ENCODE measurements at places on chromosomes 12 and 14.
A peak's percentile ranks its signal among the peaks of the same experiment; 100 is the strongest.

DNA sequence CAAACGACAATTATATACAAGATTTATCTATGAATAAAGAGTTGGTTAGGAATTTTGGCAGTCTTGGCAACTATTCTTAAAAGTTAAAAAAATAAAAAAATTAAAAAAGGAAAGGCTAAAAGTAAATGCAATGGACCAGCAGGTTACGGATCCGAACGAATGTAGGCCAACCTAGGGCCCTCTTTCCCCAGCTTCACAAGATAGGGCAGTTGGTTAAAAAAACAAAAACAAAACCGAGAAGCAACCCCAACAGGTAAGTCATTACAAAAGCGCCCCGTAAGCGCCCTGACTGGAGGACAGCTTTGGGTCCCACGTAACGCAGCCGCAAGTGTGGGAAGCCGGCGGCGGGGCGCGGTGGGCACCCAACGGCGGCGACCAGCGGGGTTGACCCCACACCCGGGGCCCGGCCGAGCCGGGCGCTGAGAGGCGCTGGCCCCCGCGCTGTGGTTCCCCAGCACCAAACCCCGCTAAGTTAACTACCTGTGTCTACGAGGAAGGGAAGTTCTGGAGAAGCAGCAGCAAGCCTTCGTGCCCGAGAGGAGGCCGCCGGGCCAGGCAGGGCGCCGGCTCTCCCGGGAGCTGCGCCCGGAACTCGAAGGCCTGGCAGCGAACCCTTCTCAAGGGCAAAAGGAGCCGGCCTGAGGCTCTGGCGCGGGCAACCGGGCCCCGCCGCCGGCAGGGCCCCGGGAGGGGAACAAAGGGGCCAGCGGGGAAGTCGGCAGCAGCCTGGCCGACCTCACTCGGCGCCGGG lies 882 bp downstream of the HECTD1 start:
- DNase-seq = peak; percentile 34

- no peak for DNase-seq
These were observed 33.8 kb downstream of the TOGARAM1 start for GRCh38 chr14:44995770-44996294.

GRCh38 chr14:65485516-65485915 lies 73.0 kb downstream of the FUT8 start:
- no peak for DNase-seq

GRCh38 chr12:62799766-62800406 lies 135.1 kb downstream of the PPM1H start:
- DNase-seq = no peak

GRCh38 chr12:15209782-15210181 lies 11.4 kb downstream of the RERG start:
- no peak for DNase-seq

- DNase-seq = no peak
These were observed 308.2 kb downstream of the ATP23 start for GRCh38 chr12:58249610-58250009.

DNA sequence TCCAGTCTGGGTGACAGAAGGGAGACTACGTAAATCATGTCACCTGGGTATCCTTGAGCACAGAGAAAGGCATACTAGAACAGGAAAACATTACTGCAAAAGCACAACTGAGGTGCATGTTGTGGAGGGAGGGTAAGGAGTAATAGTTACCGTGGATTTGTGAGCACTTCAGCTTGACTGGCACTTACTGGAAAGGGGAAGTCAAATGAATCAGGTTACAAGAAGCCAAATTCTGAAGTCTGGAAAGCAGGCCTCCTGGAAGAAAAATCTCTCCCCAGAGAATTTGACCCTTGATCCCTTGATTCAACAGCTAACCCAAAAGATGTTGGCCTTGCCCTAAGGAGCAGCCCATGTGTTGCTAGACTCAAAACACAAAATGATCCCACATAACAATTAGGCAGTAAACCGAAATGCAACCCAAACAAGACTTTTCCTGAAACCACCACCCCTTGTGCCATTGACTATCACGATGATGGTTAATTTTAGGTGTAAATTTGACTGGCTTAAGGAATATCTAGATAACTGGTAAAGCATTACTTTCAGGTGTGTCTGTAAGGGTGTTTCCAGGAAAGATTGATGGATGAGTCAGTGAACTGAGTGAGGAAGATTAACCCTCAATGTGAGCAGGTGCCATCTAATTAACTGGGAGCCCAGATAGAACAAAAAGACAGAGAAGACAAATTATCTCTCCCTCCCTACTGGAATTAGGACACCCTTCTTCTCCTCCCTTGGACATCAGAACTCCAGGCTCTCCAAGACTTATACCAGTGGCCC lies 108.8 kb downstream of the SLC25A21 start:
- no peak for DNase-seq

DNA sequence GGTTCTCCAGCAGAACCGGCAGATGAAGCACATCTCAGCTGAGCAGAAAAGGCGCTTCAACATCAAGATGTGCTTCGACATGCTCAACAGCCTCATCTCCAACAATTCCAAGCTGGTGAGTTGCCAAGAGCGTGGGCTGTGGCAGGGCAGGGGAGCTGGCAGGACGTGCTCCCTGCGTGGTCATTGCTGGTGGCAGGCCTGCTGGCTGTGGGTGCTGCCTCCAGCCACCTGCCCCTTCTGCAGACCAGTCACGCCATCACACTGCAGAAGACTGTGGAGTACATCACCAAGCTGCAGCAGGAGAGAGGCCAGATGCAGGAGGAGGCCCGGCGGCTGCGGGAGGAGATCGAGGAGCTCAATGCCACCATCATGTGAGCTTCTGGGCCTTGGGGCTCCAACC lies 35.8 kb downstream of the IL31 start:
- no peak for DNase-seq

- no peak for DNase-seq
These were observed 390.0 kb upstream of the NOVA1 start for GRCh38 chr14:26987744-26988363.

DNA sequence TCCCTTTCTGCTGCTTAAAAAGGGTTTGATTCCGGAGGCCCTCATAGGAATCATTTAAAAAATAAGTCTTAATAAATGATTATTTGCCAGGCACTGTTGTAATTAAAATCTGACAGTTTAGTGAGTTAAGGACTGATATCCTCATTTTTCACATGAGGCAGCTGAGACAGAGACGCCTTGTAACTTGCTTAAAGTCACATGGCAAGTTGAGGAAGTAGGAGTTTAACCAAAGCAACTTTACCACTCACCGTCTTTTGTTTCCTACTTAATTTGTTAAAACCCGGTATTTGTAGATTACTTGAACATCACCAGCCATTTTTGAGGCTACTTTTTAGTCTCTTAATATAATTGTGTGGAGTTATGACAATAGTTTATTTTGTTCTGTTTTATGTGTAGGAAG lies 2.4 kb downstream of the TIGAR start:
- no peak for DNase-seq

DNA sequence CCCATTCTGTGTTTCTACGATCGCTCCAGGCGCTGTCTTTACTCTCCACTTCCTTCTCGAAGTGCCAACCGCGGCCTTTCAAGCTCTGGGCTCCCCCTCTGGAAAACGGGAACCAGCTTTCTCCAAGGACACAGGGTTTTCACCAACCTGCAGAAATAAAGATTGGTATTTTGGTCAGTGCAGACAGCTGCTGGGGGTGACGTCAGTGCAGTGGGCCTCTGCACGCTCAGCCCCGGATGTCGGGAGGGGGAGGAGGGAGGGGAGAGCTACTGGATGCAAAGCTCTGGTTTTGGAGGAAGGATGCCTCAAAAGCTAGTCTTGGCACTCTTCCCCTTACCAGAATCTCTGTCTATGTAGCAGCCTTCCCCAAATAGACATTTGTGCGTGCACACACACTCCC lies 19.9 kb downstream of the HRK start:
- DNase-seq = no peak

DNA sequence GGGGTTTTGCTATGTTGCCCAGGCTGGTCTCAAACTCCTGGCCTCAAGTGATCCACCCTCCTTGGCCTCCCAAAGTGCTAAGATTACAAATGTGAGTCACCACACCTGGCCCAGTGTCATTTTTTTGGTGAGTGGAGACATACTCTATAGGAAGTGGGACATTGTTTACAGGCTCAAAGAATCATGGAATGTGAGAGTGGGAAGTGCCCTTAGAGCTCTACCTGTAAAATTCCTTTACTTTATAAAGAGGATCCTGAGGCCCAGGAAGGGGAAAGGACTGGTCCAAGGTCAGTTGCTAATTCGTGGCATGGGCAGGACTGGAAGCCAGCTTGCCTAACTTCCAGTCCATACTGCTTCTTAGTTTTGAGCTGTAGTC lies 8.7 kb upstream of the ADCK1 start:
- no peak for DNase-seq

GRCh38 chr12:32272465-32272864 lies 126.9 kb upstream of the FGD4 start:
- no peak for DNase-seq

DNA sequence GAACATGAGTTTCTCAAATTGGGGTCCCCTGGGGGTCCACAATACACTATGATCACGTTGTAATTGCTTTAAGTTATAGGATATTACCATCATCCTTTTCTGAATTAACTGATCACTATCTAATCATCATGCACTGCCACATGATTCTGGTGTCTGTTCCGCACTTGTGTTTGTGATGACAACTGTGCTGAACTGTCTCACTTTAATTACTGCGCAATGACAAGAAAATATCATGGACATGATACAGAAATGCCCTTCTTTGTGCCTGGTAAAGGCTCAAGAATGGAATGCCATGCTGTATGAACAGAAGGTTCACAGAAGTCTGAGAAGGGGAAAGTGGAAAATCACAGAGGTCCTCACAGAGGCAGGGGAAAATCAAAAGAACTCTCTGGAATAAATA lies 65.8 kb upstream of the NOS1 start:
- no peak for DNase-seq

DNA sequence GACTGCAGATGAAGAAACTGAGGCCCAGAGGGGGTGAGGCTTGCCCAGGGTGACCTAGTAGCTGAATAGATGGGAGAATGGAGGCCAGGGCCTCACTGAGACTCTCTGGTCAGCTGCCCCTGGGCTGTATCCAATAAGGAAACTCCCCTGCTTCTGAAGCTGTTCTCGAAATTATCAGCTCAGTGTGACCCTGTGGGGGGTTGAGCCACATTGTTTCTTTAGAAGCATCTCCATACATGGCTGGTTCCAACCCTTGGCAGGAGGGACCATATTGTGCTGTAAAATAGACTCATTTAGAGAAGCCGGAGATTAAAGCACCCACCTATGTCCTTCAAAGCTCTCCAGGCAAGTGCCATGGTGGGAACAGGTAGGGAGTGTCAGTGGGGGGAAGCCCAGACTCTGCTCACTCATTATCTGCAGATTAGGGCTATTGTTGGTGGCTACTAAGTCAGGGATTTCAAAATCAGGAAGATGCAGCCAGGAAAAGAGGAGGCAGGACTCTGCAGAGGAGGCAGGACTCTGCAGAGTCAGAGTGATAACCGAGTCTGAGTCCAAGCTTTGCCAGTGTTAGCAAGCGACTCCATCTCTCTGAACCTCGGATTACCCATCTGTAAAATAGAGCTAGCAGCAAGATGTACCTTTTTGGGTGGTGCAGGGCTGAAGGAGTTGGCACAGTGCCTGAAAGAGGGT lies 3.5 kb downstream of the SERPINA5 start:
- no peak for DNase-seq

- no peak for DNase-seq
These were observed 54.0 kb downstream of the CLIP1 start for GRCh38 chr12:122368361-122369073.

DNA sequence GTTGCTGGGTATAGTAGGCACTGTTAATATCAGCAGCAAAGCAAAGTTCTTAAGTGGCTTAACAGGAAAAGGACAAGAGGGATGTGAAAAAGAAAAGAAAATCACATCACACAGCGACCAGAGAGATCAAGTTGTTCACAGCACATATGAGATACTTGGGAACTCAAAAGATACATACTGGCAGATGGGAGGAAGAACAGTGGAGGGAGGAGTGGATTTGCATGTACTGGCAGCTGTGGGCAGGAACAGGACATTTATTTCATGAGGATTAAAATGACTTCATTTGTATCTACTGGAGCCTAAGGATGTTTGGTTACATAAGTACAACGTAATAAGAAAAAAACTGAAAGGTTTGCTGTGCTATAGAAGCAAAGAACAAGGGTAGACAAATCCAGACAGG lies 136.5 kb upstream of the IFNG-AS1 start:
- DNase-seq = no peak

DNA sequence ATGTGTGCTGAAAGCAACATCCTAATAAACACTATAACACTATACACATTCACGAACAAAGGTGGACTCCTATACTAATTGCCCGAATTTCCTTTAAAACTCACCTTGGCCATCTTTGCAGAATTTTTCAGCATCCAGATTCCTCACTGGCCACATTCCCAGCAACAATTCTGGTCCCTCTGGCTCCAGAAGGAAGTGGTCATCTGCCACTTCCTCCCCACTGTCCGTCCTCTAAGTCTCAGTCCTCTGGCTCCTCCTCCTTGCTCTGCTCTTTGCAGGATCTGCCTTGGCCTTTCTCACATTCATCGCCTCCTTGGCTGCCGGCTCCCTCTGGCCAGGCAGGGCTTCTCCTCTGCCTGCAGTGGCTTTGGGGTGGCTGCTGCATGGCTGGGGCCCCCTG lies 426.0 kb downstream of the FUT8 start:
- DNase-seq = no peak

- no peak for DNase-seq
These were observed at the start of gene CLEC14A for GRCh38 chr14:38255673-38256532. CLEC14A (minus strand) TSS chr14:38256093; CDS start chr14:38256022, 71 bp downstream.

GRCh38 chr12:1281683-1282366 lies 290.8 kb downstream of the ERC1 start:
- DNase-seq = no peak

GRCh38 chr12:52045794-52046199 lies 5.4 kb upstream of the NR4A1 start:
- DNase-seq = no peak

- DNase-seq = no peak
These were observed 12.5 kb downstream of the PLEKHG6 start for GRCh38 chr12:6322969-6323339.

DNA sequence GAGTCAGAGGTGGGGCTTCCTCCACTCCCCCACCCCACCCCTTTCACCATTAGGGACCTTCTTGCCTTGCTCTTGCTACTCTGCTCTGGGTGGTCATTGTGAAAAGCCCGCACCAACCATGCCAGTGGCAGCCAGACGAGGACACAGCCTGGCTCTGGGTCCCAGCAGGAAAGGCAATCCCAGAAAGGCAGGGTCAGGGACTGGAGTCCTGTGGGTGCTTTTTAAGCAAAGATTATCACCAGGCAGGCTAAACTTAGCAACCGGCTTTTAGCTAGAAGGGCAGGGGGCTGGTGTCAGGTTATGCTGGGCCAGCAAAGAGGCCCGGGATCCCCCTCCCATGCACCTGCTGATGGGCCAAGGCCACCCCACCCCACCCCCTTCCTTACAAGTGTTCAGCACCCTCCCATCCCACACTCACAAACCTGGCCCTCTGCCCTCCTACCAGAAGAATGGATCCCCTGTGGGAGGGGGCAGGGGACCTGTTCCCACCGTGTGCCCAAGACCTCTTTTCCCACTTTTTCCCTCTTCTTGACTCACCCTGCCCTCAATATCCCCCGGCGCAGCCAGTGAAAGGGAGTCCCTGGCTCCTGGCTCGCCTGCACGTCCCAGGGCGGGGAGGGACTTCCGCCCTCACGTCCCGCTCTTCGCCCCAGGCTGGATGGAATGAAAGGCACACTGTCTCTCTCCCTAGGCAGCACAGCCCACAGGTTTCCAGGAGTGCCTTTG lies 1.2 kb upstream of the GAPDH start:
- DNase-seq = no peak
